ENCODE measurements at places on chromosomes 1 and 21. TPM values are rescaled to one million over a fixed set of nuclear protein-coding genes. Genes with fewer than 3 reads are reported as not detected.

DNA sequence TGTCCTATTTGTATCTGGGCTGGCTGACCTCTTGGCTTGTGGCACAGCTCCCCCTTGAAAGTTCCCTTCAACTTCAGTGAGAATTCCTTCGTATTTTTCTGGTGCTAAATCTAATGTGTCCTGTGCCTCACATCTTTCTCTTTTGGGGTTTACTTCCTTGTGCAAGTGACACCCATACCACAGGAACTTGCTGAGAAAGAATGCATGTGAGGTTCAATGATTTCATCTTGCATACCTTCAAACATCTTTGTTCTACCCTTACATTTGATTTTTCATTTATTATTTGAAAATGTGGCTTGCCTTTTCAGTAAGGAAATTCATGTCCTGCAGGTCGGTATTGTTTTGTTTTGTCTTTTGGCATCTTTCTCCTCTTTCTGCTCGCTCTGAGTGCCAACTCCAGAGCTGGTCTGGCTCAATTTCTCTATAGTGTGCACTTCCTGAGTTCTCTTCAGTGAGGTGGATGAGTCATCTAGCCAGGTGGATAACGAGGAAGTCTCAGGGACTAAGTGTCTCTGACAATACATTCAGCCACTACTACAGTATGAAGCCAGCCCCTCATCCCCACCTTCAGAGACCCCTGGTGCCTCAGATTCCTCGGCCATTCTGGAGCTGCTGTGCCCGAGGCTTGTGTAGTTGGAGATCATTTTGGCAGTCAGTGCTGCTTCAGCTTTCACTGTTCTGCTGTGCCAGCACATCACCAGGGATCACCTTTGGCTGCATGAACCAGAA, 59.5 kb downstream of the RIPK4 start:
- no peak for DNase-seq

AMY1B gene
- not detected for total RNA-seq

RIMS3 gene
- 6.9 TPM for total RNA-seq

DNA sequence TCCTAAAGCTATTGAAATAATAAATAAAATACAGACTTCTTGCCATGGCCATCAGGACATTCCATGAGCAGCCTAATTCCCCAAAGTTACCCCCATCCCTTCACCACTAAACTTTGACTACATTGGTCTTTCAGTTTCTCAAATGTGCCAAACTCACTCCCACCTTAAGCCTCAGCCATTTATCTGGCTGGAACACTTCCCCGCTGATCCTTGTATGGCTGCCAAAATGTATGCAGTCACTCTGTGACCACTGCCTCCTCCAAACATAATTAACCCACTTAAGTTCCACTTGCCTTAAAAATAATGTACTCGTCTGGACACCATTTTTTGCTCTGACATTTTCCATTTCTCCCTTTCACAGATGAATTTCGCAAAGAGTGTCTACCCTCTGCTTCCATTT, 407.4 kb downstream of the NTNG1 start:
- no peak for DNase-seq

DNA sequence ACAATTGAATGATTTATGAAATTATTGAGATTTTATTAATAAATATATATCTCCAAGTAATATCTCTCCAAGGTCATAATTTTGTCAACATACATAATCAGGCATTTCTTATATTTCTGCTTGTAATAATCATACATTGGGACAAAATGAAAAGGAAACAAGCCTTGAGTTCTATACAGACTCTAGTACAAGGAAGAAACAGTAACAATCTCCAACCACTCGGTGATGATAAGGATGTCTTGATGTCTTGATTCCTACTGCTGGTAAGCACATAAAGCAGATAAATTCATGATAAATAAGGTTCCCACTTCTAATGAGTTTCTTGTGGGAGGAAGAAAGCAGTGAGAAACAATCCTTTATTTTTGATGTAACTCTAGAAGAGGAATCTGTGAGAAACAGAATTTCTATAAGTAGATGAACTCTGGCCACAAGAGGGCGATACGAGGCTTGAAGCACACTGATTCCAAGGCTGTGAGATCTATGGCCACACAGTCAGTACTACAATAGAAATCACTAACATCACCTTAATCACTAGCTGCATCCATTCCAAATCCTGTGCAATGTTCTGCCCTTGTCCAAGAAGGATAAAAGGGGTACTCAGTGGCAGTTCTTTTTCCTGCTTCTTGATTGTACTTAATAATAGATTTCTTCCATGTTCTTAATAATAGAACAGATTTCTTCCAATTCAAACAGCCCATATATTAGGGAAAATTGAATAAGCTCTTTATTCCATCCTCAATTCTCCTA, 41.4 kb upstream of the LRRC8B start:
- DNase-seq, result no peak

DNA sequence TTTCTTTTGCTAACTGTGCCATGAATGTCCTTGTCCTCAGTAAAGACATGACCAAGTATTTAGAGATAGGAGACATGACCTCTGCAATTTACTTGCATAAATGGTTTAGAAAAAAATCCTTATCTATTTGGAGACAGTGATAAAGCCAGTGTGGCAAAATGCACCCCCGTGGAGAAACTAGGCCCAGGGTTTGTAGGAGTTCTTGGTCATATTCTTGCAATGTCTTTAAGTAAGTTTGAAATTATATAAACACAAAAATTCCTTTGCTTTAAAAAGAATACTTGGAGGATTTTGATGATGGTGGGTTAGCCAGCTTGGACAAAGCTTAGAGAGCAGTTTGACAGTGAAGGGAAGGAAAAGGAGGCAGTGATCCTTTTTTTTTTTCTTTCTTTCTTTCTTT, 101.9 kb upstream of the SLC45A1 start:
- DNase-seq, result no peak

GRCh38 chr1:103108376-103109150, at the start of gene COL11A1:
TSS of gene COL11A1 (minus strand) at chr1:103108522. CDS start at chr1:103108178, 344 bp downstream.
- peak; percentile 21 for DNase-seq

SPRR5 gene
- not detected for total RNA-seq

RAB25 gene
- total RNA-seq, result 158 TPM

DNAJC16 gene
- total RNA-seq, result 27.7 TPM

DNA sequence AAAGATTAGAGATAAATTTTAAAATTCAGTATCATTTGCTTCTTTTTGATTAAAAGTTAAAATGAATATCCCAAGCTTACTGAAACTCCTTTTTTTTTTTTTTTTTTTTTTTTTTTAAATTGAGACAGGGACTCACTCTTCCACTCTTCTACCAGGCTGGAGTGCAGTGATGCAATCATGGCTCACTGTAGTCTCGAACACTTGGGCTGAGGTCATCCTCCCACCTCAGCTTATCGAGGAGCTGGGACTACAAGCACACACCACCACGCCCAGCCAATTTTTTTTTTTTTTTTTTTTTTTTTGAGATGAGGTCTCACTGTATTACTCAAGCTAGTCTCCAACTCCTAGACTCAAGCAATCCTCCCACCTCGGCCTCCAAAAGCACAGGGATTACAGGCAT, 92.1 kb upstream of the RGS18 start:
- no peak for DNase-seq

BRDT gene
- total RNA-seq, result not detected

DNA sequence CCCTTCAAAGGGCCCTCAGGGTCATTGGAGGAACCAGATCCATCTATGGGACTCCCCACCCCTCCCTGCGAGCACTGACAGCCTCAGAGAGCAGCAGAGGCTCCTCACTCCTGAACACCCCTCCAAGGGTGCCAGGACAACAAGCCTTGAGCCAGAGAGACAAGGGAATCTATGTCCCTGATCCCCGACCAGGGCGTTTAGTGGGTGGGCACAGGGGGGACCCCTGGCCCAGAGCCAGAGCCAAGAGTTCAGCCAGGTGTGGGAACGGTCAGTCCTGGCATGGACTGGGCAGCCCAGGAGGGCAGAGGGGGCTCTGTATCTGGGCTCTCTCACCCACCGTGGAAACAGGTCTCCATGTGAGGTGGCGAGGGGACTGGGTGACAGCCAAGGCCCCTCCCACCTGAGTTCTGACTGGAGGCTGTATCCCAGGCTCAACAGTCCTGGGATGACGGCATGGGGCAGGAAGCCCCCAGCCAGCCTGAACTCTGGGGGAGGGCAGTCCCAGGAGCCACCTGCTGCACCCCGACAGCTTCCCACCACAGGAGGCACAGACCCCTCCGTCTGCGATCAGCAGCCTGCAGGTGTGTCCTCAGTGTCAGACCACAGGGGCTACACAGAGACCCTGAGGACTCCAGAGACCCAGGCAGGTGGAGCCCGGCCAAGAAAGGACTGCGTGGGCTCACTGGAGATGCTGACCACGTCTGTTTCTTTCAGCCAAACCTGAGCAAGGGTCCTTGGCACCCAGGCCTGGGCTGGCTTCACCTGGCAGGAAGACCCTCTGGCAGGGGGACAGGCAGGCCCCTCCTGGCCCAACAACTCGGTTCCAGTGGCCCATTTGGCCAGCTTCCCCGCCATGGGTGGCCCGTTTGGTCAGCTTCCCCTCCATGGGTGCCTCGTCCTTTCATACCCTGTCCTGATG, 11.2 kb upstream of the SRARP start:
- DNase-seq, result no peak

- DNase-seq, result peak; percentile 51
Observed at GRCh38 chr1:174877208-174877673, 122.5 kb upstream of the CACYBP start.

DNA sequence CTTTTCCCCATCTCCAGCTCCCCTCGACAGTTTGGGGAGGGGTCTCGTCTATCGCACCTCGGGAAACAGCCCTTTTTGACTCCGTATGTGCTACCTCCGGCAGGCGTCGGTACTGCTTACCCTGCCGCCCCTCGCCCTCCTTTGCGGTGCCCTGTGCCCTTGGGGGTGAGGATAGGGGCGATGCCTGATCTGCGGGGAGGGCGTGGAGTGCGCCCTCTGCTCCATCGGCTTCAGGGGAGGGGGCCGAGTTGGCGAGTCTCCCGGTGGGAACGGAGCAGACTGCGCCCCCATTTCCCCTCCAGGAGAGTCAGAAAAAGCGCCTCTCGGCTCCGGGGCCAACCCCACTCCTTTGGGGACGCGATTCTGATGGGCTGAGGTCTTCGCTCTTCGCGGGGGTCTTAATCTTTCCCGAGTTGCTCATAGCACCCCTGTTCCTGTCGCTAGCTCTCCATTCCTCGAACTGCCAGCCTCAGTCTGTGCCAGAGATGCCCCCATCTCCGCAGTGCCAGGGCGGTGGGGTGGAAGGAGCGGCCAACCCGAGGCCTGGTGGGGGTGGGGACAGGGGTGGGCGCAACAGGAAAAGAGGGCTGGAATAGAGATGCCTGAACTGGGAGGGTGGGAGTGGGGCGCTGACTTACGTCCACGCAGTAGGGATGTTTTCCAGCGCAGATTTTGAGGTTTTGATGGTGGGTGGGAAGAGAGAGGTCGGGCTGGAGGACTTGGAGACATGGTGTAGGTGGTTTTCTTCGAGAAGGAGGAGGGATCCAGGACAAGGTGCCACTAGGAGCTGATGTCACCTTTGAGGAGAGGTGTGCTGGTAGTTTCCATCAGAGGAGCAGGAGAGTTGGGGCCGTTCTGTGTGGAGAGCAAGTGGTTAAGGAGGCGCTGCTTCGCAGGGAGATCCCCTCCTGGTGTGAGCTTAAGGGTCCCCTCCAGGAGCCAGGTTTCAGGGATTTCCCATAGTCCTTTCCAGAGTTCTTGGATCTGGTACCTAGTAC, 674 bp downstream of the PPFIA4 start:
- DNase-seq, result no peak

FMOD gene
- total RNA-seq, result 26.6 TPM

DNA sequence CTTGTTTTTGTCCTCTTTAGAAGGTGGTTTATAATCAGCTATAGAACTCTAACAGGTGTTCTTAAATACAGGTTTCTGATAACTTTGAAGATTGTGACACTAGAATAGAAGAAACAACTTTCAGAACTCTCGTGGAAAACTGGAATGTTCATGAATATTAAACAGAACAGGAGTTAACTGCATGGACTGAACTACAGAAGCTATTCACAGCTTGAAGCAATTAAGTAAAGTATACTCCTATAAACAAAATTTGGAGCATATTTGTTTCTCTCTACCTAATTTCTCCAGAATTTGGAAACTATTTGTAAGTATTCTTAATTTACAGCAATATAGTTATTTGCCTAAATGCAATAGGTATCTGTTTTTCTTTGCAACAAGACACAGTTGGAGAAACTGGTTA, 824.8 kb downstream of the ADGRL2 start:
- no peak for DNase-seq

- DNase-seq, result no peak
Observed at GRCh38 chr1:208888376-208888775, 644.2 kb upstream of the PLXNA2 start.

DNA sequence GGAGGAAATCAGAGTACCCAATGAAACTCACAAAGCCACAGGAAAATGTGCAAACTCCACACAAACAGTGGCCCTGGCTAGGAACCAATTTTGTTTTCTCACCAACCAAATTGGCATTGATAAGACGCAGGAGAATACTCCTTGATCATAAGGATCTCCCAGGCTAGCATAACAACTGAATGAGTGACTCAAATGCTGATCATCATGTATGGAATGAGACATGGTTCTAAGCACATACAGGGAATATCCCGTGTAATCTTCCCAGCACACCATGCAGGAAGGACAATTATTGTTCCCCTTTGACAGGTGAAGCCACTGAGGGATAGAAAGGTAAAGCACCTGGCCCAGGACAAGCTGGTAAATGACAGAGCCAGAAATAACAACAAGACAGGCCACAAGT, 180.0 kb upstream of the DUSP10 start:
- DNase-seq, result no peak

GRCh38 chr1:154607106-154607608, 829 bp downstream of the ADAR start:
- no peak for DNase-seq

DNA sequence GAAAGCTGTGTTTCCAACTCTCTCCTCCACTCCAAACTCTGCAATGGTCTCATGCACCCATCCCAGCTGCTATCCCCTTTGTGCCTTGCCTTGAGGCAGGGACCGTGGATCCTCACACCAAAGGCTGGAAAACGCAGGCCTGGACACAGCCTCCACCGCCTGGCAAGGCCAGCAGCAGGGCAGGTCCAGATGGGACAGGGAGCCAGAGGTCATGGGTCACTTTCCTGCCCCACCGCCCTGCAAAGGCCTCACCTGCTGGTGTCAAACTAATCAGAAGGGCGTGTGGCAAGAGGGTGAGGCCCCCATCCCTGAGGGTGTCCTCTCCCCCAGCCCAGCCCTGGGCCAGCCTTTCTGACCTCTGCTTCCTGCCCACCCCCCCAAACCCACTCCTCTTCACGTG, 106.3 kb downstream of the PAX7 start:
- DNase-seq, result no peak

DNA sequence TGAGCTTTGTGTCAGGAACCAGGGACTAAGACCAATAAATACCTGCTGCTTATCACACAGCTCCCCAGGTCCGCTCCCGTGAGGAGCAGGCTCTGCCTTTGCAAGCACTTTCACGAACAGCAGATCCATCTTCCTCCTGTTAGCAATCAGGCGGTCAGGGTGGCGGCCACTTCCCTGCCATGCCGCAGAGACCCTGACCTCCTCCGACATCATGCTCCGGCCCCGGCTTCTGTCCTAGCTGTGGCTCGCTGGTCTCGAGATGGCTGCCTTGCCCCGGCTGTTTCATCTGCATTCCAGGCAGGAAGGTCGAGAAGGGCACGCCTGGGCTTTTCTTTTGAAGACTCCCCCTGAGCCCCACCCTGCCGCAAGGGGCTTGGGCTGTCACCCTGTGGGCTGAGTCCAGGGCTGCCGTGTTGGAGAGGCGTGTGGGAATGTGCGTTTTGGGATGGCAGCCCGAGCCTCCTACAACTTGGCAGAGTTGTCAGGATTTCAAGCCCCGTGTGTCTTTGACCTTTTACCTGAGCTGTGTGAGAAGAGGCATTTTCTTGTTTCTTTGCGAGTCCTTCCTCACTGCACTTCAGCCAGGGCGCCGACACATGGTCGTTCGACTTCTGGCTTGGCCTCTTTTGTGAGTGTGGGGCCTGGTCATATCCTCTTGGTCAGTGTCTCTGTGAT, 59.5 kb downstream of the AGPAT3 start:
- DNase-seq, result no peak

- no peak for DNase-seq
Observed at GRCh38 chr21:41715649-41716281, 51.1 kb downstream of the RIPK4 start.

Measured in mucosa of descending colon (tissue), 3 donors.